ENCODE measurements at places on chromosomes 12 and 14.

DNA sequence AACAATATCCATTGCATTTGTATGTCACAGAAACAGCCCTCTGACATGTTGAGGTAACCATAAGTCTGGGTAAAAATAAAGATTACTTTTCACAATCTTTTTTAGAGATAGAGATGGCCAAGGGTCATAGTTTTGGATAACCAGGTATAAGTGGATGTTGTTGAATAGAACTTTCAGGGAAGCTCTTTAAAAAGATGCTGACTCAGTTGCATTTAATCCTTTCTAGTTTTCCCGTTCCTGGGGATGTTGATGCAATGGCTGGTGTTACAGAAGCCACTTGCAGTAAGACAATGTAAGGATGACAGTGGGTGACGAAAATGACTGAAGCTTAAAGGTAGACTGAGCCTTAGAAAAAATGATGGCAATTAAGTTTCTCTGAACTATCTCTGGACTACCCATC is 1473.7 kb downstream of the AACS start:
- no peak for DNase-seq

DNA sequence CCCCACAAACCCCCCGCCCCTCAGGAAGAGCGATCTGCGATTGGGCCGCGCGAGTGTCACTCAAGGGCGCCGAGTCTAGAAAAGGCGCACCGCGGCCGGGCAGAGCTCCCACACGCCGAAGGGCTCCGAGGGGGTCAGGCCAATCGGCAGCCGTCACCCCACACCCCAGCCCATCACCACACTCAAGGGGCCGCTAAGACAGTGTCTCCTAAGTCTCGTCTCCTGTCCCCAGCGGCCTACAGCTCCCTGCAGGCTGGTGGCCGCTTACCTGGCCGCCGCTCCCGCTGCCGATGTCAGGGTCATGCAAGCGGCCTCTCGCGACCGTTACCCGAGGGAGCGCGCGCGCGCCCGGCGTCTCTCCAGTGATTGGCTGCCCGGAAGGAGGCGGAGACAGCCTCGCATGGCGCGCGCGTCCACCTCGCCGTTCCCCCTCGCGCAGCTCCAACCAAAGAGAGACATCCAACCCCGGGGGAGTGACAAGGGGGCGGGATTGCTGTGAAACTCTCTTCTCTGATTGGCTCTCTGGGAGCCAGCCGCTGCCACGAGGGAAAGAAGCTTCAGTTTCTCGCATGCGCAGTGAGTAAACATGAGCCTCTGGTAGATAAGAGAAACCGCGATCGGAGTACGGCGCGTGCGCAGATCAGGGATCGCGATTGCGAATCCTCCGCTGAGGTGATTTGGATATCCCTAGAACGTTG is at the start of the genes MPHOSPH9 and MTRFR:
Gene MPHOSPH9 (minus strand): TSS at position 335 of the 698 bp plus-strand sequence. CDS start 2,777 bp downstream, outside the sequence.
Gene MTRFR (plus strand): TSS at position 630 of the 698 bp plus-strand sequence. CDS start 20,239 bp downstream, outside the sequence.
- DNase-seq: peak; percentile 99

DNA sequence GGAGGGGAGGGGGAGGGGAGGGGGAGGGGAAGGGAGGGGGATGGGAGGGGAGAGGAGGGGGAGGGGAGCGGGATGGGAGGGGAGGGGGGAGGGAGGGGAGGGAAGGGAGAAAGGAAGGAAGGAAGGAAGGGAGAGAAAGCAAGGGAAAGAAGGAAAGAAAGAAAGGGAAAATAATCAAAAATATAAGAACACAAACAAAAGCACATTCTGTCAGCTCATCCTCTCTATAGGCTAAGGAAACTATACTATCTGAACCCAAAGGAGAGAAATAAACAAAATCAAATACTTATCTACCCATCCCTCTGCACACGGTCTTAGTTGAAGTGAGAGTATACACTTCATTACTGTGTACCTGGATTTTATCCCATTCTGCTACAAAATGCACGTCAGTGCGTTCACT is 26.9 kb downstream of the MANSC1 start:
- no peak for DNase-seq

DNA sequence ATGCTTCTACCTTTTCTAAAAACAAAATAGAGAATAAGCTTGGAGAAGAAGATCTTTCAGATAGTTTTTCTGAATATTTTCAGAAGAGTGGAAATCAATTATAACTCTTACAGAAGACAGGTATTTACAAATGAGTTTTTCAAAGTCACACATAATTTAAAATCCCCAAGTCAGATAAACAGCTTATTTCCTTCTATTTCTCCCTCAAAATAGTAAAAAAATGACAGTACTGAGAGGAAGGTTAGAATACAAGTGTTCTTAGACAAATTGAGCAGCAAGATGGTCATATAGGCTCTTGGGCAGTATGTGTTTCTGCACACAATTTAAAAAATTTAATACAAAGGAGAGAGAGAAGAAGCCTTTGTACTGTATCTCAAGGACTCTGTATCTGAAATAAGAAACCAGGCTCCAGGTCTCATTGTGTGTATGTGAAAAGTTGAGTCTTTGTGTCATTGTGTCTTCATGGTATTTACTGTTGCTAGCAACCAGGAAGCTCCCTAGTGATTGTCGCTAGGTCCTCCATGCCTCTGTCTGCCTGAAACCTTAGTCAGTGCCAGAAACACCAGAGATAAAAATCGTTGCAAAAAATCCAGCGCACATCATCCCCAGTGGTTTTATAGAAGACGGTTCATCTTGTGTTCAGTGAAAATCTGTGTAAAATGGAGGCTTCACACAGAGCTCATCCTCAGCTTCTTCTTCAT is 12.9 kb upstream of the TUBA1A start:
- peak; percentile 62 for DNase-seq

DNA sequence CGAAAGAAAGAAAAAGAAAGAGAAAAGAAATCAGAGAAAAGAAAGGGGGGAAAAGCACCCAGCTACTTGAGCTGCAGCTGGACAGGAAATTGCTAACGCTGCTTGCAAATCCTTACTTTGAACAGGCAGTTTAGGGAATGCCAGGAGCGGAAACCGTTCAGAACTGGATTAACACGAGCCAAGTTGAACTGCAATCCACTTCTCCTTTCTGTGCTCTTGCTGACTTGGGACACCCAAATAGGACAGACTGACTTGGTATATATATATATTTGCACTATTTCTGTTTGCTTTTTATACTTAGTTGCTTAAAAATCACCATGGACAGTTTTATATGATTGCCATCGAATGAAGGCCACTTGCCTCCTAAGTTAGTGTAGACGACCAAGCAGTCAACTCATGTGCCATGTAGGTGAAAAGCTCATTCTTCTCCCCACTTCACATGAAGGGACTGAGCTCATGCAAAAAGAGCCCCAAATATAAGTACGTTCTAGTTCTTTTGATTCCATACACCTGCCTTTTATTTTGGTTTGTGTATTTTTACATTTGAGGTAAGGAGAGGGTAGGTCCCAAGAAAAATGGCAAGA is 5.5 kb downstream of the DUSP6 start:
- DNase-seq: peak; percentile 68

DNA sequence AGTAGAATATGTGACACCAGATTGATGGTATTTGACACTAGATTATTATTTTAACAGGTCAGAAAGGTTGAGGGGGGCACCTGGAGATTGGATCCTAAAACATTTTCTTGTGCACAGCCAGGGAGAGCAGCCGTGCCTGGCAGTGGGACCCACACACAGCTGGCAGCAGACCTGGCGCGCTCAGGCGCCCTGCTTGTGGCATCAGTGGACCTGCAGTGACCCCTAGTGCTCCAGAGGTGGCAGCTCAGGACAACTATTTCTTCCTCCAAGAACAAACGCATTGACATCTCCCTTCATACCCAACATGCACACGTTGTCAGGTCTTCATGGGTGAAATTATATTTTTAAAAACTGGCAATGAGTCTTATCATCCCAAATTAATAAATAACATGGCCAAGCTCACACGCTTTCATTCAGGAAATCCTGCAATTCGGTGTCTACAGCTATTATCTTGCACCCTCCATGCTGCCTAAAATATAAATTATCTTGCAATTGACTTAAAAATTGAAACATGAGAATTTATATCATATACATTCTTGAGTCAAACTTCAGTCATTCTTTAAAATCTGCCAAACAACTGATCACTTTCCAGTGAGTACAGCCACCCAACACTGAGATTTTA is 7.7 kb upstream of the TMEM132D start:
- peak; percentile 69 for DNase-seq

GRCh38 chr12:50751948-50752721 is 11.8 kb upstream of the ATF1 start:
- no peak for DNase-seq

DNA sequence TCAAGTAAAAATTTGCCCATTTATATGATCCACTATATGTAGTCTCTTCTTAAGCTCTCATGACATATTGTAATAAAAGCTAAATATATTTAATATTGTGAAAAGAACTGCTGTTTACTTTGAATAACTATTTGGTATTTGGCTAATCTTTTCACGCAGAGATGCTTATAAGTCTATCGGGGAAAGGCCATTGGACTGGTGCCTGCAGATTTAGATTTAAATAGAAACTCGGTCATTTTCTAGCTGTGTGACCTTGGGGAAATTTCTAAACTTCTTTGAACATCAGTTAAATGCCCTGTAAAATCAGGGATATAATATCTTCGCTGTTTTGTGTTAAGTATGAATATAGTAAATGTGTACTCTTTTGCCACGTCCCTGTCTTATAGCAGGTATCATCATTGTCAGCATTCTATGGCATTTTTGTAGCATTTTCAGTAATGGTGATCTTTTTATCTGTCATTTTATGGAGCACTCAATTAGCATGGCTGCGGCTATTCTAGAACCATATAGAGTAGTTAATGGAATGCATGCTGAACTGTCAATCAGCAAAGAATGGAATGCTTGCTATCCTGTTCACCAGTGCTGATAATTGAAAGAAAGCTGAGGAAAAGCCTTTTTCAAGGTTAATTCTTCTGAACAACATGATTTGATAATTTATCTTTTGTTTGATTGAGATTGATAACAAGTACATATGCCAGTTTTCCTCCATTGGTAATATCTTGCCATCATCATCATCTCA is 181.2 kb downstream of the TMTC2 start:
- DNase-seq: peak; percentile 41

GRCh38 chr12:78622529-78623195 is 241.9 kb upstream of the SYT1 start:
- DNase-seq: no peak

DNA sequence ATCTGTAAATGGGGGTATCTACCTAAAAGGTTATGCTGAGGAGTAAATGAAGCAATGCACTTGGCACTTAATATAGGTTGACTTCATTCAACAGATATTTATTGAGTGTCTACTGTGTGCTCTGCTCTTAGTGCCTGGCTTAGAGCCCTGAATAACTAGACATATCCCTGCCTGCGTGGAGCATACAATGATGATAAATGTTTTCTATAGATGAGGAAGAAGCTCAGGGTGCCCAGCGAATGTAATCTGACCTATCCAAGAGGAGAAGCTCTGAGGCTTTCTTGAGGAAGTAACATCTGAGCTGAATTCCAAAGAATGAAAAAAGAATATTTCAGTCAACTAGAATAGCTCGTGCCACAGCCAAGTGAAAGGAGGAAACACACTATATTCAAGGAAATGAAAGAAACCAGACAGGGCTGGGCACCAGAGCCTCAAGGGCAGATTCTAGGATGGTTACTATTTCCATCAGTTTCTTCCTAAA is 17.9 kb upstream of the HIGD1C start:
- no peak for DNase-seq

DNA sequence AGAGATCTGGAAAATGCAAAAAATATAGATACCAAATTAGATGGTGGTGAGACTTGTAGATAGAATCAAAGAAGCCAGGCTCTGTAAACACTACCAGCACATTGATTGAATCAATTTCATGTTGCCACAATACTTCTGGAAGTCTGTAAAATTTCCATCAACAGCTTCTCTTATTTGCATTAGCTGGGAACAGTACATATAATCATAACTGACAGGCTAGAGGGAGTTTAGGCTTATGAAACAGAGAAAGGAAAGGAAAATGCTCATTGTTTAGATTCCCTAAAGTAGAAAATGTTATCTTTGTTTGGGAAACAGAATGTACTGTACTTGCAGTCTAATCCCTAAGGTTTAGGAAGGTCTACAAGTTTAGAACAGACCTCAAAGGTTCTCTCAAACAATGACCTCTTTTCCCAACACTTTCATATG is 335.2 kb downstream of the CEP128 start:
- DNase-seq: no peak

DNA sequence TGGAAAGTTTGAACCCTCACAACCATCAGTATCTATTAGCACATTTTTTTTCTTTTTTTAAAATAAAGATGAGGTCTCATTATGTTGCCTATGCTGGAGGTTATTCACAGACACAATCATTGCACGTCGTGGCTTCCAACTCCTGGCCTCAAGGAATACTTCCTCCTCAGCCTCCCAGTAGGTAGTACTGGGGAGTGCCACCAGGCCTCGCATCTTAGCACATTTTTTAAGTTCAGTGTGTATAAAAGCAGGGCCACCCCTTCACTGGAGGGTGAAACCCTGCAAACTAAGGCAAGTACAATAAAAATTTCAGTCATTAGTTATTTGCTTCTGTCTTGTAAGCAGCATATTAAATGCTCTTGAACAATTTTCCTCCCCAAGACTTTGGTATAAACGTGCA is 114.2 kb upstream of the SINHCAF start:
- peak; percentile 43 for DNase-seq

DNA sequence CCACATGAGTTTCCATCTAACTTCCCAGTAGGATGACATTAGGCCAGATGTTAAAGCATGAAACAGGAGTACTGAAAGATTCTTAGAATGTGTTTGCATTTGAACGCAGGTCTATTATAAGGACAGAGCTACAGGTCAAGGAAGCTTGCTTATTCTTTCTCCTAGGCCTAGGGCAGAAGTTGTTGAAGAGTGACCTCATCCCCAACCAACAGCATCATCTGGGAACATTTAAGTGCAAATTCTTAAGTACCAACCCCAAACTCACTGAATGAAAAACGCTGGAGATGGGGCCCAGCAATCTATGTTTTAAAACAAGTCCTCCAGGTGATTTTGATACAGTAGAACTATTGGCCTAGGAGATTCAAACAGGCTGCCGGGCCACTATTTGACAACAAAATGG is 52.4 kb downstream of the PAPLN start:
- peak; percentile 41 for DNase-seq

- peak; percentile 74 for DNase-seq
These were observed 164.6 kb downstream of the SLC15A5 start for GRCh38 chr12:16112612-16113560.

DNA sequence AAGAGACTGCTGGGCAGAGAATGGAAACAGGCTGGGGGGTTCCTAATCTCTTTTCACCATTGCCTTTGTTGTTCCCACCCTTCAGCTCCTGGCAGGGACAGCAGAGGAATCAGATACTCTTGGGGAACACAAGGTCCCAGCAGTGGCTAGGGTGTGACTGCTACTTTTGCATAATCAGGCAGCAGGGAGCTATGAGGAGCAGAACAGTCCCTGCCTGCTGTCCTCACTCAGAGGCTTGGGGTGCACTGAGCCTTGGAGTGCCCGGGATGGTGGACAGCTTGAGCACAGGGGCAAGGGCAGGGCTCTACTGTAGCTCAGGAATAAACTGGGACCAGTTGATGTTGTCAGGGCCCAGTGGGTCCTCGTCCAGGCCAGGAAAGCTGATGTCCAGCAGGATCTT is 1.5 kb upstream of the TEX52 start:
- no peak for DNase-seq

- DNase-seq: no peak
These were observed 1.3 kb upstream of the GNG2 start for GRCh38 chr14:51859131-51859530.
